MG63 (cell line): ENCODE measurements at places on chromosomes 5 and 9.
A peak's percentile ranks its signal among the peaks of the same experiment; 100 is the strongest.

- no peak for DNase-seq
Observed at GRCh38 chr5:140217299-140218026, 42.5 kb downstream of the CYSTM1 start.

DNA sequence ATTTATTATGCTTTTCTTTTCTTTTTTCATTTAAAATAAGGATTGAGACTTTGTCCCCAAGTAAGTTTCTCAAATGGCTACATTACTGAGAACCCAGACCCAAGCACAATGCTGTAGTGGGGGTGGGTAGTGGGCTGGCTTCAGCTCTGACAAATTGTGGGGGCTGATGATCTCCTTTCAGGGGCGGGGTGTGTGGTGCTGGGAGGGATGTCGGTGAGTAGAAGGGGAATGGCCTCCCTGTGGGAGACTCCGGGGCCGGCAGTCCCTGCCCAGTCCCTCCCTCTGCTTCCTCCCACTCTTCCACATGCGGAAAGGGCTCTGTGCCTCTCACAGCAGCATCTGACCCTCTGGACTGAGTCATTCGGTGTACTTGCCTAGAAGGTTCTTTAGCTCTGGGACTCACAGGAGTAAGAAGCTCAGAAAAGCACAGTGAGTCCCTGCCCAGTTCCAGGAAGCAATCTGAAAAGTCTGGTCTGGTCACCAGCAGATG is 14.3 kb downstream of the CD180 start:
- peak; percentile 44 for DNase-seq

- DNase-seq, result no peak
Observed at GRCh38 chr9:92988215-92988768, 41.0 kb downstream of the FGD3 start.

GRCh38 chr5:80055491-80056170 is 20.5 kb downstream of the THBS4 start:
- no peak for DNase-seq

DNA sequence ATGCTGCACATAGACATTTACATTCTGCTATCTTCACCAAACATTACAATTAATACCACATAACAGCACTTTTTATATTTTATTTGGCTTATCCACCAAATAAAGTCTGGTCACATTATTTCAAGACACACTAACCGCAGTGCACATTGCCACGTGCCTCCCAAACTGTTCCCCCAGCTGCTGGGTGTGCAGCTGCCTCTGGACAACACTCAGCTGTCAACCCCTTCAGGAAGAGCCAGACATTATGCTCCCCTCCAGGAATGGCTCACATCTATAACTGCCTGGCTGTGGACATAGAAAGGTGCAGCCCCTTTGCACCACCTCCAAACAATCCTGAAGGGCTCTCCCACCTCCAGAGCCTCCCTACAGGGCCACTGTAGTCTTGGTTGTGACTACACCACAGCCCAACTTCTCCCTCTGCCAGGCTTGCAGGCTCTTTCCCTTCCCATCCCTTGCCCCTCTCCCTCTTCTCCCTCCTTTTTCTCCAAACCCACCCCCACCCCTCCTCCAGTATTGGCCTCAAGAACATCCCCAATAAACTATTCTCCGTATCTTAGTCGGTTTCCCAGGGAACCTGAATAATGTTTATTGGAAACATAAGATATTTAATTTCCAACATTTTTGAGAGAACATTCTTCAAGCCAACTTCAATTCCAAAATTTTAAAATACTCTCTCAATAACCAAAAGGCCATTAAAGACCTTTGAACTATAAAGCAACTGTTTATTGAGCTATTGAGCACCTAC is 372.3 kb downstream of the CTNND2 start:
- no peak for DNase-seq

DNA sequence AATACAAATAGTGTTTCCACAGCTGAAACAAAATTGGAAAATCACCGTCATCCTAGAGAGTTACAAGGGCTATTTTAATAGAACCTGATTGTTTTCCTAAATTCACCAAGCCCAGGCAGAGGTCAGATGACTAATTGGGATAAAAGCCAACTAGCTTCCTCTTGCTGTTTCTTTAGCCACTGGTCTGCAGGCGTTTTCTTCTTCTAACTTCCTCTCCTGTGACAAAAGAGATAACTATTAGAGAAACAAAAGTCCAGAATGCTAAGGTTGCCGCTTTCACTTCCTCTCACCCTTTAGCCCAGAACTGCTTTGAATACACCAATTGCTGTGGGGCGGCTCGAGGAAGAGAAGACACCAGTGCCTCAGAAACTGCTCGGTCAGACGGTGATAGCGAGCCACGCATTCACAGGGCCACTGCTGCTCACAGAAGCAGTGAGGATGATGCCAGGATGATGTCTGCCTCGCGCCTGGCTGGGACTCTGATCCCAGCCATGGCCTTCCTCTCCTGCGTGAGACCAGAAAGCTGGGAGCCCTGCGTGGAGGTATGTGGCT is at the start of gene TLR4:
Gene TLR4 (plus strand): TSS at position 380 of the 552 bp plus-strand sequence. CDS start 70 bp downstream, at position 450.
- DNase-seq, result peak; percentile 46

- no peak for DNase-seq
Observed at GRCh38 chr5:149693482-149693881, 36.6 kb upstream of the PPARGC1B start.

GRCh38 chr5:179436321-179437122 is 91.3 kb upstream of the ADAMTS2 start:
- DNase-seq, result no peak

GRCh38 chr5:66645039-66645438 is 48.8 kb downstream of the MAST4 start:
- no peak for DNase-seq

DNA sequence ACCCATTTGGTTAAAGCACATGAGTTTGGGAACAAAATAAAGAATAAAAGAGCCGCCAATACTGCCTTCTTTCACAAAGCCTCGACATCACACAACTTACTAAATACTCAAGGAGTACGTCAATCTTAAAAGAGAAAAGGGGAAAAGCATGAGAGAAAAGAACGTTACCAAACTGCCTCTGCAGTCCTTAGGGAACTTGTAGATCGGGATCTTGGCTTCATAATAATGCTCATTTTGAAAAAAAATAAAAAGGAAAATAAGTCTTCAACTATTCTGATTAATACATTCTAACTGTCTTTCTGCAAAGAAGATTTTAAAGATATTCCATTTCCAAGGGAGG is 618.4 kb downstream of the PDE4D start:
- DNase-seq, result no peak

- DNase-seq, result no peak
Observed at GRCh38 chr5:115243412-115243811, 19.3 kb downstream of the PGGT1B start.

GRCh38 chr5:2241842-2242241 is 359.1 kb upstream of the IRX4 start:
- DNase-seq, result no peak

DNA sequence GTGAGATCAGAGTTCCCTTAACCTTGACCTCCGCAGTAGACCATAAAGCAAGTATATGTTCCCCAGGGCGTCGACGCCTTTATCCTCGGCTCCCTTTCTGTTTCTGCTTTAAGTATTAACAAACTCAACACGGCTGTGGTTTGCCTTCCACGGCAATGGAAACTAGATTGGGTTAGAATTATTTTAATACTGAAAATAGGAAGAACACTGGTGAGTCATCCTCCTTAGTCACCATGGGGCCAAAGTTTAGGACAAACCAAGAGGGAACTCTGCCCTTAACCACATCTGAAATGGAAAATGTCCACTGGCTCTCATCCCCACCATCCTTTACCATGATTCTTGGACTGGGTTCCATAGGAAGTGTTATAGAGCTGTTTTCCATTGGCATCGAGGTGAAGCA is 386.1 kb downstream of the ACTL7B start:
- DNase-seq, result peak; percentile 68

GRCh38 chr5:10933121-10933520 is 172.1 kb upstream of the DAP start:
- DNase-seq, result no peak

- DNase-seq, result no peak
Observed at GRCh38 chr5:59607138-59607765, 286.3 kb downstream of the PDE4D start.

DNA sequence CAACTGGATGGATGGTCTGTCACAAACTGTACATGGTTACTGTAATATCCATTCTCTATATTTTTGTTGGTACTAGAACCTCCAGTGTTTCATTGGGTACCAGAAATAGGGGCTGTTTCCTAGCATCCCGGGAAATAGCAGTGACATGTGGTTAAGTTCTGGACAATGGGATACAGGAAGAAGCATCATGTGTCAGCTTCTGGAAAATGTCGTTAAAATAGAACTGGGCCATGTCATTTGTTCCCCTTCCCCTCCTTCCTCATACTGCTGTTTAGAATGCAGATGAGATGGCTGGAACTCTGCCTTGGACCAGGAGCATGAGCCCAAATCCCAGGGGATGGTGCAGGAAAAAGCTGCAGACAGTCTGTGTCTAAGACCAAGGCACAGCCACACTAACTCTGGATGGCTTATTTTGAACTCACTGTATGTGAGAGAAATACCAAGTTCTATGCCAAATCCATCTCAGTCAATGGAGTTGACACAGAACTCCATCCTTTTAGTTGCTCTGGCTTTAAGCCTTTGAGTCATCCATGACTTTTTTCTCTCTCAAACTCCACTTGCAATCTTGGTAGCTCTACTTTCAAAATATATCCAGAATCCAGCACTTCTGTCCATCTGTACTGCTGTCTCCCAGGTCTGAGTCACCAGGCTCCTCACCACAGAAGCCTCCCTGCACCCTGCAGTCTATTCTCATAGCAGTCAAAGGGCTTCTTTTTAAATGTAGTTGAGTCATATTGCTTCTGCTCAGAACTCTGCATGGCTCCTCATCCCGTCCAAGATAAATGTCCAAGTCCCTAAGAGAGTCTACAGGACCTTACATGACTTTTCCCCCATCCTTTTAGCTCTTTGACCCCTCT is 184.2 kb downstream of the NSG2 start:
- peak; percentile 93 for DNase-seq

- peak; percentile 84 for DNase-seq
Observed at GRCh38 chr5:72108202-72109061, 1.2 kb downstream of the MAP1B start.

GRCh38 chr5:121867403-121867802 is 15.7 kb downstream of the FTMT start:
- DNase-seq, result no peak

- DNase-seq, result no peak
Observed at GRCh38 chr5:10254686-10255085, 4.6 kb downstream of the CCT5 start.

DNA sequence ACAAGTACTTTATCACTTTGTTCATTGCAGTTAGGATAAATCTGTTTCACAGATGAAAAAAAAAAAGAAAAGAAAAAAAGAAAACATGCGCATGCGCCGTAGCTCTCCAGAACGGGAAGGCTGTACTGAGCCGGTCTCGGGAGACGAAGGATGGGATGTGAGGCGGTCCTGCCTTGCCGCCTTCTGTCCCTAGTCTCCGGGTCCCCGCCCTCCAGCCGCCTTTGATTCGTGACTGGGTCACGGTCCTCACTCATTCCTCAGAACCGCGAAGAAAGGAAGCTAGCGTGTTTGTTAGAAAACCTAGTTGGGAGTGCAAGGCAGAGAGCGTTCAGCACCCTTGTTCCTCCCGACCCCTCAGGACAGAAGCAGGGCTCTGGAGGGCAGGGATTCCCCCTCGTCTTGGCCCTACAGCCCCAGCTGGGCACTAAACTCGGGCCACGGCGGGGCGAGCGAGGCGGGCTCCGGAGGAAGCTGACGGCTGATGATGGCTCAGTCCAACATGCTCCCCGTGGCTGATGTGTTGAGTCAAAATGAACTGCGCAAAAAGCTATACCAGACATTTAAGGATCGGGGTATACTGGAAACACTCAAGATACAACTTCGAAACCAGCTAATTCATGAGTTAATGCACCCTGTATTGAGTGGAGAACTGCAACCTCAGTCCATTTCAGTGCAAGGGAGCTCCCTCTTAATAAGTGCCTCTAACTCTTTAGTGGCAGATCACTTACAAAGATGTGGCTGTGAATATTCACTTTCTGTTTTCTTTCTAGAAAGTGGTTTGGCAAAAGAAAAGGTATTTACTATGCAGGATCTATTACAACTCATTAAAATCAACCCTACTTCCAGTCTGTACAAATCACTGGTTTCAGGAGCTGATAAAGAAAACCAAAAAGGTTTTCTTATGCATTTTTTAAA is 40.0 kb downstream of the CPLANE1 start:
- DNase-seq, result no peak

GRCh38 chr5:138065102-138065501 is 18.7 kb upstream of the WNT8A start:
- no peak for DNase-seq

DNA sequence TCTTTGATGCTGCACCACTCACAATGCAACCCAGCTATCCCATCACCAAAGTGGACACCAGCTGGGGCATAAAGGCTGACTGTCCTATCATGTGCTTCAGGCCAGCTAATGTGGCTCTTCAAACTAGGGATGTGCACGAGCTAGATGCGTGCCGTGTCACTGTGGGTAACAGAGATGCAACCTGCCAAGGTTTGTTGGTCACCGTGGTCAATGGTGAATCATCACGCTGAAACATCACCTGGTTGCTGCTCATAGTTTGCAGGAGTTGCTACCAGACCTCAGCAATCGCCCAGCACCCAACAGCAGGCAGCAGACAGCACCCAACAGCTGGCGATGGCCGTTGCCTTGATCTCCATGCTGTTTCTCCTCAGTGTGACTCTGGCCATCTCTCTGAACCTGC is 2.1 kb upstream of the PCDHGA1 start:
- no peak for DNase-seq

GRCh38 chr5:77770293-77771005 is 5.7 kb downstream of the TBCA start:
- DNase-seq, result no peak

GRCh38 chr5:62331921-62332320 is 25.9 kb downstream of the KIF2A start:
- no peak for DNase-seq

DNA sequence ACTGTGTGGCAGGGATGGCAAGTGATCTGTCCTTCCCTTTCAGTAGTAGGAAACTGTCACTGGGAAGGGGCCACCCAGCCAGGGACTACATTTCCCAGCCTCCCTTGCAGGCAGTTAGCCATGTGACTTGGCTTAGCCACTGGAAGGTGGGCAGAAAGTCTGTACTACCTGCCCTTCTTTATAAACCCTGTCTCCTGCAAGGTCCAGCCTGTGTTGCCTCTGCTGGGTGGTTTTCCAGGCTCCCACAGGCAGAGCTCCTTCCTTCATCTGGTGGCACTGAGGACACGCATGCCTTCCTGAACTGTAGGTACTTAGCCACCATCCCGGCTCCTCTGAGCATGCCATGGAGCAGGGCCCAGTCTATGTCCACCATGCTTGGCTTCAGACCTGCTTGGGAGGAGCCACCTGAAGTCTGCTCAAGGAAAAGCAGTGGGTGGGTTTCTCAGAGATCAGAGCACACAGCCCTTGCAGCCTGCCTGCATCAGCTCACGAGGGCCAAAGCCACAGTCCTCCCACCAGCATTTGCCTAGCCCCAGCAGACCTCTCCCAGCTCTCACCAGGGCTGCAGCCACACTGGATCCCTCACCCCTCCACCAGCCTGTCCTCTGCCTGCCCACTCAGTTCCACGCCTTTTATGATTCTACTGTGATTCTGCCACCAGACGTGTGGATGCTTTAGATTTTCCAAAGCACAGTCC is 16.7 kb upstream of the SLC25A51 start:
- no peak for DNase-seq
